ENCODE measurements at places on chromosomes 16 and 17.
A peak's percentile ranks its signal among the peaks of the same experiment; 100 is the strongest.

DNA sequence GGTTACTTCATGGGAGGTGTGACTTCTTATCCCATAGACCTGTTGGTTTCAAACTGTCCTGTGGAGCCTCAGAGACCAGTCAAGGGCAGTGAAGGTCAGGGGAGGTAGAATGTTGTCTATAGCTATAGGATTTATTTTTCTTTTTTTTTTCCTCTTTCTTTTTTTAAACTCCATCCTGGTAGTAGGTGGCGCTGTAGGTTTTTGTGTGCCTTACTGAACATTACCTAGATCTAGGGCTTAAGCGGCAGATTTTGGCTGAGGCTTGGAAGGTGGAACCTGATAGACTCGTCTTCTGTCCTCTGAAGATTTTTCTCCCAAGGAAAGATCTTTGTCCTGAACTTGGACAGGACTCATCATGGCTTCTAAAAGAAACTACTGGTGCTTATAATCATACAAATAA lies 8.2 kb upstream of the LASP1NB start:
- no peak for DNase-seq

- DNase-seq, result no peak
Observed at GRCh38 chr17:39352986-39353385, 48.4 kb downstream of the FBXL20 start.

- no peak for DNase-seq
Observed at GRCh38 chr16:15856901-15857698, at the start of gene MYH11. TSS of gene MYH11 (minus strand) at chr16:15857028. CDS start at chr16:15838252, 18,776 bp downstream.

DNA sequence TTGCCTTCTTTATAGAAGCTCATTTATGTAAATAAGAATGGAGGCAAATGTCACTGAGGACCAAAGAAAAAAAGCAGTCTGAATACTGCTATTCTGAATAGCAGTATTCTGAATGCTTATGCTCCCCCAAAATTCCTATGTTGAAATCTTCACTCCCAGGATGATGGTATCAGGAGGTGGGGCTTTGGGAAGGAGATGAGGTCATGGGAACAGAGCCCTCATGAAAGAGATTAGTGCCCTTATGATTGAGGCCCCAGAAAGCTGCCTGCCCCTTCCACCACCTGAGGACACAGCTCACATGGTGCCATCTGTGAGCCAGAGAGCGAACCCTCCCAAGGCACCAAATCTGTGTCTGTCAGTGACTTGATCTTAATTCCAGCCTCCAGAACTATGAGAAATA lies 28.8 kb downstream of the HEATR6 start:
- no peak for DNase-seq

DNA sequence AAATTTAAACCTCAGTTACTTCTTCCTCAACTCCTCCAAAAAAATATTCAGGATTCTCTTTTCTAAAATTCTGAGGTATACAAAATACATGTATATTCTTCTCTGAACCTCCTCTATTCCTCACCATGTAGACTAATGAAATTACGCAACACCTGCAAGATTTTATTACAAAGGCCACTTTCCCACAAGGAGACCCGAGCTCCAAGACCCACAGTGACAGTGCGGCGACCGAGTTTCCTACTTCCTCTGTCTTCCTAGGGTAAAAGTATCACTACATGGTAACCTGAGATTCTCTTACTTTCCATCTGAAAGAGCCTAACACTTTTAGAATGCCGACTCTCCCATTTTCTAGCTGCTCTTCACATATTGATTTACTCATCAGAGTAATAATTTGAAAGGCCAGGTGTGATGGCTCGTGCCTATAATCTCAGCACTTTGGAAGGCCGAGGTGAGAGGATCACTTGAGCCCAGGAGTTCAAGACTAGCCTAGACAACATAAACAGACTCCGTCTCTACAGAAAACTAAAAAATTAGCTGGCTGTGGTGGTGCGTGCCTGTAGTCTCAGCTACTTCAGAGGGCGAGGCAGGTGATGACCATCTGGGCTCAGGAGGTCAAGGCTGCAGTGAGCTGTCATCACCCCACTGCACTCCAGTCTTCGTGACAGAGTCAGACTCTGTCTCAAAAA lies 35.7 kb downstream of the CYTH1 start:
- no peak for DNase-seq

- DNase-seq, result peak; percentile 31
Observed at GRCh38 chr17:40122999-40123810, 1.4 kb downstream of the MSL1 start.

DNA sequence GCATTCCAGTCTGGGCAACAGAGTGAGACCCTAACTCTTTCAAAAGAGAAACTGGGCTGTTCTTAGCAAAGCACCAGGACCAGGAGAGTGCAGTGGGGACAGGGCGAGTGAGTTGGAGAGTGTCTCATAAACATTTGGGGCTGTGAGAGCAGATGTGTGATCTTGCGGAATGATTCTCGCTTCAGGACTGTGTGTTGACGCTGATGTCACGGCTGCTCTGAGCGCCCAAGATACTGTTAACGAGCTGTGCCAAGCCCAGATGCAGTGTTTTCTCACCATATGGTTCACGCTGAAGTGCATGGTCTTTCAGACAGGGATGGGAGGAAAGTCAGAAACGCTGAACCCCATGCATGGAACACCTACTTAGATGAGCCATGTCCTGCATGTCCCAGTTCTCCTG lies 438.2 kb downstream of the HS3ST4 start:
- no peak for DNase-seq

DNA sequence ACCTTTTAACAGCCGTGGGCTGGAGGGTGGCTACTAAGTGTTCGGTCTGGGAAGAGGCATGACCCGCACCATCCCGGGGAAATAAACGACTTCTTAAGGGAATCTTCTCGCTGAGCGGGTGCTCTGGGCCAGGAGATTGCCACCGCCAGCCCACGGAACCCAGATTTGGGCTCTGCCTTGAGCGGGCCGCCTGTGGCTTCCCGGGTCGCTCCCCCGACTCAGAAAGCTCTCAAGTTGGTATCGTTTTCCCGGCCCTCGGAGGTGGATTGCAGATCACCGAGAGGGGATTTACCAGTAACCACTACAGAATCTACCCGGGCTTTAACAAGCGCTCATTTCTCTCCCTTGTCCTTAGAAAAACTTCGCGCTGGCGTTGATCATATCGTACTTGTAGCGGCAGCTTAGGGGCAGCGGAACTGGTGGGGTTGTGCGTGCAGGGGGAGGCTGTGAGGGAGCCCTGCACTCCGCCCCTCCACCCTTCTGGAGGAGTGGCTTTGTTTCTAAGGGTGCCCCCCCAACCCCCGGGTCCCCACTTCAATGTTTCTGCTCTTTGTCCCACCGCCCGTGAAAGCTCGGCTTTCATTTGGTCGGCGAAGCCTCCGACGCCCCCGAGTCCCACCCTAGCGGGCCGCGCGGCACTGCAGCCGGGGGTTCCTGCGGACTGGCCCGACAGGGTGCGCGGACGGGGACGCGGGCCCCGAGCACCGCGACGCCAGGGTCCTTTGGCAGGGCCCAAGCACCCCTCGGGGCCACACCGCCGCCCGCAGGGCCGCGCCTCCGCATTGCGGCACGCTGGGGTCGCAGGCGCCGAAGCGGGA lies 3.6 kb upstream of the CBX4 start:
- no peak for DNase-seq

- DNase-seq, result no peak
Observed at GRCh38 chr17:15910791-15911190, 34.1 kb upstream of the ADORA2B start.

DNA sequence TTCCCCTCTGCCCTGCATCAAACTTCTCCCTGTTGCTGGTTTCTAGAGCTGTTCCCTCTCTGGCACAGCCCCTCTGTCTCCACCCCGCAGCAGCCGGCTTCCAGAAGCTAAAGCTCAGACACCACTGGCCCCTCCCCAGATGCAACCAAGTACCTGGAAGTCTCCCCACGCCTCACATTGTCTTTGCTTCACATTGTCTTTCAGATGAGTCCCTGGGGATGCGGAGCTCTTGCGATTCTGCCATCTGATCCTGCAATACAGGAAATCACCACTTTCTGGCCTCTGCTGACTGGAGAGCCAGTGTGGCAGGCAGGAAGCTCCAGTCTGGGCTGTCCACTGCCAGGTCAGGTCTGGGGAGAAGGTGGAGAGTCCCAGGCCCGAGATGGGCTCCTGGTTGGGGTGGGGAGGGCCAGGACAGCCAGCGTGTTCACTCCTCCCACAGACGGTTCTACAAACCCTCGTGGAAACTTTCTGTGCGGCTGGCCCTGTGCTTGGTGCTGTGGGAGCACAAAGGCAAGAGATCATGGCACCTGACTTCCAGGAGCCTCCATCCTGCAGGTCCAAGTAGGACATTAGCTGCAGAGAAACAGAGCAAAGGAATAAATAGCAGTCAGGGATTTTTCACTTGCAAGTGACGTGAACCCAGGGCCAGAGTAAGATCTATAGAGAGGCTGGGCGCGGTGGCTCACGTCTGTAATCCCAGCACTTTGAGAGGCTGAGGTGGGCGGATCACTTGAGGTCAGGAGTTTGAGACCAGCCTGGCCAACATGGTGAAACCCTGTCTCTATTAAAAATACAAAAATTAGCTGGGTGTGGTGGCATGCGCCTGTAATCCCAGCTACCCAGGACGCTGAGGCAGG lies 47.9 kb upstream of the MAP3K14 start:
- DNase-seq, result no peak

GRCh38 chr17:7704601-7705268 lies at the start of gene EFNB3:
TSS of gene EFNB3 (plus strand) at chr17:7705202. CDS start at chr17:7705599, 397 bp downstream.
- DNase-seq, result no peak

DNA sequence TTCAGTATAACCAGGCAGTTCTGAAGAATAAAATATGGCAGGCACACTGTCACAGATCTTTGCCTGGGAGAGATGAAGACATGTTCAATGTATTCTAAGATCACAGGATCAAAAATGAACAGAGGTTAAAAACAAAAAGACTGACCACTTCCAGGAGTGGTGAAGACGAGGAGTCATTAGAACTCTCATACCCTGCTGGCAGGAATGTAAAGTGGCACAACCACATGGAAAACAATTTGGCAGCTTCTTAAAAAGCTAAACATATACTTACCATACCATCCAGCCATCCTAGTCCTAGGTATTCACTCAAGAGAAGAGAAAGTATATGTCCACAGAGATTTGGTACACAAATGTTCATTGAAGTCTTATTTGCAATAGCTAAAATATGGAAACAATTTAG lies 406.3 kb downstream of the NPIPA8 start:
- no peak for DNase-seq

DNA sequence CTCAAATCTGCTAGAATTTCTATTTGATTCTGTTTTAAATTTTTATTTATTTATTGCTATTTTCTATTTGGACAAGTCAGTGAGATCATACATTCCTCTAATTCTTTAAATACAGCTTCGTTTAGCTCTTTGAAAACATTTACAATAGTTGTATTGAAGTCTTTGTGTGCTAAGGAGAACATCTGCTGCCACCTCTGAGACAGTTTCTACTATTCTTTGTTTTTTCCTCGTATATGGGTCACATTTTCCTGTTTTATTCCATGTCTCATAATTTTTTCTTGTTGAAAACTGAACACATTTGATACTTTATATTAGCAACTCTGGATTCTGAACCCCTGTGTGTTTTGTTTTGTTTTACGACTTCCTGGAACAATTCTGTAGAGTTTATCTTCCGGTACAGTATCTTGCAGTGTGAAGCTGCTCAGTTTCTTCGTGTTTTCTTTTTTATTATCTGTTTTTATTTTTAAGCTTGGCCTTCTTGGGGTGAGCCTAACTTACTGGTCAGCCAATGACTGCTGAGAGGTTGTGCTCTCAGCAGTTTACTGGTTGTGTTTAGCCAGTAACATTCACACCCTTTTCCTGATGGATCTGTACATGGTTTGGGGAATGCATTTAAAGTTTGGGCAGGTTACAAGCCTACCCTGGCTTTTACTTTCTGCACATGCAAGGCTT lies 99.0 kb downstream of the CA4 start:
- no peak for DNase-seq

DNA sequence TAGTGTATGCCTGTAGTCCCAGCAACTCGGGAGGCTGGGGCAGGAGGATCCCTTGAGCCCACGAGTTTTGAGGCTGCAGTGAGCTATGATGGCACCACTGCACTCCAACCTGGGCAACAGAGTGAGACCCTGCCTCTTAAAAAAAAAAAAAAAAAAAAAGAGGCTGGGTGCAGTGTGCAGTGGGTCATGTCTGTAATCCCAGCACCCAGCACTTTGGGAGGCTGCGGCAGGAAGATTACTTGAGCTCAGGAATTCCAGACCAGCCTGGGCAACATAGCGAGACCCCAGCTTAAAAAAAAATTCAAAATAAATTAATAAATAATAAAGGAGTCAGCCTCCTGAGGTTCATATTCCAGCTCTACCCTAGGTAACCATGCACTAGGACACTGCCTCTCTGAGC lies 9.6 kb upstream of the CNOT1 start:
- DNase-seq, result no peak

GRCh38 chr16:894841-895240 lies 75.9 kb downstream of the LMF1 start:
- DNase-seq, result no peak

DNA sequence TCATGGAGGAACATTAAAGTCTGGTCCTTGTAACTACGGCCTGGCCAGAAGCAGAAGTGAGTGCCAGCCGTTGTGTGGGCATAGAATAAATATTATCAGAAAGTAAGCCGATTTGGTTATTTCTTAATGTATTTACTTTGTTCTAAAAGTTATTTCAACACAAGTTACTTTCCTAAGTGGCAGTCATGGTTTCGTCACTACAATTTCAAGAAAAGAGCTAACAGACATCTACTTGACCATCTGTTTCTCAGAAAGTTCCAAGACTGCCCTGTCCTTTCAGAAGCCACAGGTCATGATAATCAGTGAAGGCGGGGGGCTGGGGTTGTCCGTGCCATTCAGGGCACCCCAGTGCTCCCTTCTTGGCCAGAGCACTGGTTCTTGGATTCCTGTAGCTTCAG lies 14.9 kb upstream of the FASN start:
- no peak for DNase-seq

- no peak for DNase-seq
Observed at GRCh38 chr16:10828851-10829366, 10.3 kb upstream of the TVP23A start.

GRCh38 chr16:71712501-71712900 lies 12.0 kb downstream of the PHLPP2 start:
- no peak for DNase-seq

DNA sequence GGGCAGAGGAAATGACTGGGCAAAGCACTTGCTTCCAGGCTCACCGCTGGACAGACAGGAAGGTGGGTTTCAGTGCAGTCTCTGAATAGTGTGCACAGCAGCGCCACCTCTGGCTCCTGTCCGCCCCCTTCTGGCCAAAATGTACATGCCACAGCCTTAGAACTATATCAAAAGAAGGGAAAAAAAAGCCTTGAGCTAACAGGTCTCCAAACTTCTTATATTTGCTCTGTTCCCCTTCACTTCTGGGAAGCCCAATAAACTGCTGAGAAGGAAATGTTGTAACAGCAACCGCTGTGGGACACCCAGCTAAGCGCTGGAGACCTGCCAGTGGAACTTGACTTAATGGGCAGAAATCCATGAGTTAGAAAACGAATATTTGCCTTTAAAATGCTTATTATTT lies 17.5 kb downstream of the COG7 start:
- DNase-seq, result peak; percentile 39

DNA sequence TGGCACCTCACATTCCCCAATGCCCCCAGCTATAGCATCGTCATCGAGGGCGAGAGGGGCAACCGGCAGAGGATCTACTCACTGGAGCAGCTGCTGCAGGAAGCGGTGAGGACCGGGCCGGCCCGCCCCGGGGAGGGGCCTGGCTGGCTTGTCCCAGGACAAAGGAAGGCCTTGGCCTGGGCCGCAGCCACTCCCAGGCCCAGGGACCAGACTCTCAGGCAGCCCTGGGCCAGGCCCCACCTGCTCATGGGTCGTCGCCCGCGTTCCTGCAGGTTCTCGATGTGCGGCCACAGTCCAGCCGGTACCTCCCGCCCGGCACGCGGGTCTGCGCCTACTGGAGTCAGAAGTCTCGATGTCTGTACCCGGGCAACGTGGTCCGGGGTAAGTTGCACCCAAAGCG lies 53.4 kb downstream of the ACTG1 start:
- no peak for DNase-seq

- no peak for DNase-seq
Observed at GRCh38 chr16:50697881-50698767, 4.7 kb downstream of the NOD2 start.
